ENCODE measurements at places on chromosomes 2 and 18. TPM values are rescaled to one million over a fixed set of nuclear protein-coding genes. Genes with fewer than 3 reads are reported as not detected.
A peak's percentile ranks its signal among the peaks of the same experiment; 100 is the strongest.

The PLGLB1 gene
- total RNA-seq, result 6.0 TPM

The FHL2 gene
- 98.2 TPM for total RNA-seq

The AKAIN1 gene
- total RNA-seq, result not detected

DNA sequence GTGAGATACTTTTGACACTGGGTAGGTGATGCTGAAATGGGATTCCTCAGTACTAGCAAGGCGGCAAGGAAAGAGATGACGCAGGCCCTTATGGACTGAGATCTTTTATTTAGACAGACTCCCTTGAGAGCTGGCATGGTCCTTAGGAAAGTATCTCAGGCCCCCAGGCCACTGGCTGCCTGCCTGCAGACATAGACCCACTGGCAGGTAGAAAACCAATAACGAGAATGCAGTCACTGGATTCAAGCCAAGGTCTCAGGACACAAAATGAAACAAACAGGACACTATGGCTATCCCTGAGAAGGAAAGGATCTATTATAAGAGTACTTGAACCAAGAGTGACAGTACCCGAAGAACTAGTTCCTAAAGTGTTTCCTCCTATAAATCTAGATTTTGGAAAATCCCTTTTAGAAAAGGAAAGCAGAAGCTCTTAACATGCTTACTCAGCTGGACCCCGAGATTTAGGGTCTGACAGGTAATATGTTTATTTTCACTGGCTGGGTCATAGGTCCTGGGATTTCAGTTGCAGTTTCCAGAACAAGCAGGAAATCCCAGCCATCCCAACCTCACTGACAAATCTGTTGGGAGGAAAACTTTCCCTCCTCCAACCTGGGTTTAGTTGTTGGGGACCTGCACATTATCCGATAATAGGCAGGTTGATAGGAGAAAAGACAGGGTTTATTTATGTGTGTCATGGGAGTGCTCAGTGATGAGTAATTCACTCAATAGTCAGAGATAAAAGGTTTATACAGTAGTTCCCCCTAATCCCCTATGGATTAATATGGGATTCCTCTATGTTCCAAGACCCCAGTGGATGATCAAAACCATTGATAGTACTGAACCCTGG lies 44.5 kb downstream of the COMMD1 start:
- H3K4me3 ChIP-seq, result no peak overlapping the region
- H3K36me3 ChIP-seq, result no peaks in the 10 kb centered on the region
- peak; percentile 63 for DNase-seq
- peaks cover 6% of the 10 kb centered on the region for H3K4me1 ChIP-seq
- H3K27me3 ChIP-seq, result no peaks in the 10 kb centered on the region
- peak overlapping the region; percentile 85 for H3K27ac ChIP-seq

DNA sequence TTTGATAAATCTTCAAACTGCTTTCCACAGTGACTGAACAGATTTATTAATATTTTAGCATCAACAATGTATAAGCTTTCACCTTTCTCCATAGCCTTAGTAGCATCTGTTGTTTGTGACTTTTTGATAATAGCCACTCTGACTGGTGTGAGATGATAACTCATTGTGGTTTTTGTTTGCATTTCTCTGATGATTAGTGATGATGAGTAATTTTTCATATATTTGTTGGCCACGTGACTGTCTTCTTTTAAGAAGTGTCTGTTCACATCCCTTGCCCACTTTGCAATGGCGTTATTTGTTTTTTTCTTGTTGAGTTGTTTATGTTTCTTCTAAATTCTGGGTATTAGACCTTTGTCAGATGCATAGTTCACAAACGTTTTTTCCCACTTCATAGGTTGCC lies 952.9 kb downstream of the TRIB2 start:
- no peak overlapping the region for H3K4me3 ChIP-seq
- H3K4me1 ChIP-seq, result no peaks in the 10 kb centered on the region
- no peak for DNase-seq
- no peak overlapping the region for H3K27ac ChIP-seq
- H3K27me3 ChIP-seq, result no peaks in the 10 kb centered on the region

GRCh38 chr2:2296400-2296799 lies 34.7 kb downstream of the MYT1L start:
- no peaks in the 10 kb centered on the region for H3K27me3 ChIP-seq
- H3K36me3 ChIP-seq, result no peaks in the 10 kb centered on the region

Data from breast epithelium (tissue), 4 donors.